Activated T-cell treated with anti-CD3 and anti-CD28 coated beads, Interleukin-2, amount 50 U/mL, for 72 hours (primary cell): ENCODE measurements at places on chromosomes 13 and 19.

GRCh38 chr19:46385636-46386035 lies 27.7 kb downstream of the CCDC8 start:
- DNase-seq, result no peak

DNA sequence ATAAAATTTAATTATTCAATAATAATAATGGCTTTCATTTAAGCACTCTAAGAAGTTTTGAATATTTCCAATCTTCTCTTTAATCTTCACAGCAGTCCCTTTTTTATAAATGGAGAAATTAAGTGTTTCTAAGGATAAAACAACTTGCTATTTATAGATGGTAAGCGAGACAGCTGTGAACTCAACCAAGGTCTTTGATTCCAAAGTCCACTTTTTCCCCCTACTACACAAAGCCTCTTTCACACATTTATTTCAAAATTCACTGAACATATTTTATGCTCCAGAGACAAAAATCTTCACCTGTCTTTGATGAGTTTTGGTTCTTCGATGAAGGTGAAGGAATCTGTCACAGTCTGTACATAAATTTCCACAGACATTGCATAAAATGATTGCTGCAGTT lies 34.4 kb upstream of the FBXL3 start:
- no peak for DNase-seq

DNA sequence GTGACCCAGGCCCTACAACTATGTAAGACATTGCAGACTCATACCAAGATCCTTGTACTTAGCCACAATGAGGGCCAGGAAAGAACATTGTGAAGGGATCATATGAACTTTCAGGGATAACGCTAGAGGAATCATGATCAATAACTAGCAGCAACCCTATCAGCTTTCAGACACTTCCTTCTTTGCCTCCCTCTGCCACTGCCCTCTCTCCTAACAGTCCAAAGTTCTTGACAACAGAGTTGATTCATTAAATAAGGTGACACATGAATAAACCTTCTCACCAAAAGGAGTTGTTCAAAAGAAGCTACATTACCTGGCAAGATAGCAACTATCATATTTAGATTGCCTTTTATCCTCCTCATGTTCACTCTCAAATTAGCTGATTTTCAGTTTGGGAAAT lies 272.2 kb upstream of the DACH1 start:
- DNase-seq, result no peak

DNA sequence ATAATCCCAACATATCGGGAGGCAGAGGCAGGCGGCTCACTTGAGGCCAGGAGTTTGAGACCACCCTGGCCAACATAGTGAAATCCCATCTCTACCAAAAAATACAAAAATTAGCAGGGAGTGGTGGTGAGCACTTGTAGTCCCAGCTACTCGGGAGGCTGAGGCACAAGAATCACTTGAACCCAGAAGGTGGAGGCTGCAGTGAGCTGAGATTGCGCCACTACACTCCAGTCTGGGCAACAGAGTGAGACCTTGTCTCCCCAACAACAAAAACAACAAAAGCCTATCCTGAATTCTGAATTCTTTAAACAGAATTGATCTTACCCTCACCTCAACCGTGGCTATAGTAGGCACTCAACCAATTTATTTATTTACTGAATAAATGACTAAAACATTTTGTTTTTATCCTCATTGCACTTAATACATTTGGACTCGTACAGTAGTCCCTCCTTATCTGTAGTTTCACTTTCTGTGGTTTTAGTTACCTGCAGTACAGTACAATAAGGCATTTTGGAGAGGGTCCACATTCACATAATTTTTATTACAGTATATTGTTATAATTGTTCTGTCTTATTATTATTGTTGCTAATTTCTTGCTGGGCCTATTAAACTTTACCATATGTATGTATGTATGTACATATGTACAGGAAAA lies 98.8 kb downstream of the TBC1D4 start:
- DNase-seq, result no peak

DNA sequence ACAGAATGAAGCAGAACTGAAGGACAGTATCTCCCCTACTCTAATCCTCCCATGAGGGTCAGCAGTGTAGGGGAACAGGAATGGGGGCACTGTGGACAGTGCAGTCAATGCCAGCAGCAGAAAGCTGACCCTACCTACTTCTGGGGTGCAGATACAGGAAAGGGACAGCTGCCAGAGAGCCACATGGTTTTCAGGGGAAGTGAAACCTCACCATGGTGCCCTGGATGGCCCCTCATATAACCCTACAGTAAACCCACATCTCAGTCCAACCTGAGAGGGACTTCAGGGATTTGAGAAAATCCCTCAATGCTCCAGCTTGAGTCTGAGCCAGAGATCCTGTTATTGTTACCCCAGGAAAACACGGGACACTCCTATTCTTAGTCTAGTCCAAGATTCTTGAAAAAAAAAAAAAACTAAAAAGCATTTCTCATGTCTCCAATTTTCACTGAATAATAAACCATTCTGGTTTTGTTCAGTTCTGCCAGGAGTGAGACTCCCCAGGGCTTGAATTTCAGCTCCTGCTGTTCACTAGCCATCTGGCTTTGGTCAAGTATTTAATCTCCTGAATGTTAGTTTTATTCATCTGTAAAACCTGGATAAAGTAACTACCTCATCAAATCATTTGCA lies 511.6 kb upstream of the ARGLU1 start:
- DNase-seq, result no peak

- no peak for DNase-seq
Measured at GRCh38 chr13:109725297-109725696, 61.1 kb downstream of the IRS2 start.

GRCh38 chr13:99376132-99376531 lies 68.9 kb upstream of the GPR183 start:
- DNase-seq, result no peak

- DNase-seq, result no peak
Measured at GRCh38 chr13:80550971-80551441, 210.1 kb upstream of the SPRY2 start.

DNA sequence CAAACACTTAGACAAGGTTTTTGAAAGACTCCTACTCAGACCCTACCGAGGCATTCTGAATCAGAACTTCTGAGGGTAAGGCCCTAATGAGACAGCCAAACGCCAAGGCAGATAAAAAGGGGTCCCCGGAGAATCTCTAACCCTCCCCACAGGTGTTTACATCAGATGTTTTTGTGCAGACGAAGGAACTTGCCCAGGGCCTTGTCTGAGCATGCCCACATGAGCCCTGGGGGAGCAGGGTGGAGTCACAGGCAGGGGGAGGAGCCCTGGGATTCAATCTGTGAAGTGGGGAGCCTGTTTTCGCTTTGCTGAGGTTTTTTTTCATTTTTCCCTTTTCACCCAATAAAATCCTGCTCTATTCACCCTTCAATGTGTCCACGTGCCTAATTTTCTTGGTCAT lies 61.6 kb upstream of the MED4 start:
- peak; percentile 79 for DNase-seq
